Pancreas (tissue), 10 donors: ENCODE measurements at places on chromosomes 1 and 21.

DNA sequence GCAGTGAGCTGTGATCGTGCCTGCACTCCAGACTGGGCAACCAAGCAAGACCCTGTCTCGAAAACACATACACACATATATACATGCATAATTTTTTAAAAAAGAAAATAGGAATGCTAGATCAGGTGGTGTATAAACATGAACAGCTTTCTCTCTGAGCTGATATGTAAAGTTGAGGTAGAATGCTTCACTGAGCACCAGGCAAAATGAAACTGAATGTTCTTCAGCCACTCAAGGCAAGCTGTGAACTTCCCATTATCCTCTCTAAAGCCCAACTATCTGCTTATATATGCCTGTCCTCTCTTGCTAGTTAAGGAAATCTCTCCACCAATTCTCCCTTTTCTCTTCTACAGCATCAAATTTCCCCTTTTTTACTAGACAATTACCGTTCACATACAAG lies 93.0 kb downstream of the NUF2 start:
- DNase-seq, result no peak

- no peak for DNase-seq
These were observed 5.9 kb downstream of the CEP85 start for GRCh38 chr1:26239936-26240335.

GRCh38 chr1:71222668-71223067 lies 141.8 kb upstream of the ZRANB2 start:
- DNase-seq, result no peak

GRCh38 chr21:41086569-41086968 lies 81.4 kb upstream of the BACE2 start:
- no peak for DNase-seq

- peak; percentile 66 for DNase-seq
These were observed at the start of gene LRRC71 for GRCh38 chr1:156920233-156921052. TSS of gene LRRC71 (plus strand) at chr1:156920632. CDS start at chr1:156920804, 172 bp downstream.

- no peak for DNase-seq
These were observed 218.3 kb downstream of the HHIPL2 start for GRCh38 chr1:222329493-222330045.

DNA sequence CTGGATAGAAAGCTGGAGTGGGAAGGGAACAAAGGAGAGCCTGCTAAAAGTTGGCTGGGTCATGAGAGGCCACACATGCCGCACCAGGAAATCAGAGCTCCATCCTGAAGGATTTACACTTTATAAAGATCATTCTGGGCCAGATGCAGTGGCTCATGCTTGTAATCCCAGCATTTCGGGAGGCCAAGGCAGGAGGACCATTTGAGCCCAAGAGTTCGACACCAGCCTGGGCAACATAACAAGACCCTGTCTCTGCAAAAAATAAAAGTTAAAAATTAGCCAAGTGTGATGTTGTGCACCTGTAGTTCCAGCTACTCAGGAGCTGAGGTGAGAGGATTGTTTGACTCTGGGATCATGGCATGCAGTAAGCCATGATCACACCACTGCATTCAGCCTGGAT lies 28.7 kb upstream of the RASAL2 start:
- no peak for DNase-seq

- no peak for DNase-seq
These were observed 69.0 kb downstream of the PGBD5 start for GRCh38 chr1:230356869-230357794.

GRCh38 chr21:36232641-36233040 lies 76.0 kb downstream of the DOP1B start:
- DNase-seq, result peak; percentile 16

GRCh38 chr1:164912290-164912689 lies 353.3 kb downstream of the PBX1 start:
- no peak for DNase-seq

DNA sequence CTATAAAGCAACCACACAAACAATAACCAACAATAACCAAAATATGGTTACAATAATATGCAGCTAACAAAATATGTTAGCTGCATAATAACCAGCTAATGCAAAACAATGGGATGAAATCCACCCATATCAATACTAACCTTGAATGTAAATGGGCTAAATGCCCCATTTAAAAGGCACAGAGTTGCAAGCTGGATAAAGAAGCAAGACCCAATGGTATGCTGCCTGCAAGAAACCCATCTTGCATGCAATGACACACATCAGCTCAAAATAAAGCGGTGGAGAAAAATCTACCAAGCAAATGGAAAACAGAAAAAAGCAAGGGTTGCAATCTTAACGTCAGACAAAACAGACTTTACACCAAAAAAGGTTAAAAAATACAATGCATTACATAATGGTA lies 316.5 kb upstream of the NR5A2 start:
- no peak for DNase-seq

GRCh38 chr1:99438656-99439230 lies 174.5 kb downstream of the PLPPR4 start:
- no peak for DNase-seq

DNA sequence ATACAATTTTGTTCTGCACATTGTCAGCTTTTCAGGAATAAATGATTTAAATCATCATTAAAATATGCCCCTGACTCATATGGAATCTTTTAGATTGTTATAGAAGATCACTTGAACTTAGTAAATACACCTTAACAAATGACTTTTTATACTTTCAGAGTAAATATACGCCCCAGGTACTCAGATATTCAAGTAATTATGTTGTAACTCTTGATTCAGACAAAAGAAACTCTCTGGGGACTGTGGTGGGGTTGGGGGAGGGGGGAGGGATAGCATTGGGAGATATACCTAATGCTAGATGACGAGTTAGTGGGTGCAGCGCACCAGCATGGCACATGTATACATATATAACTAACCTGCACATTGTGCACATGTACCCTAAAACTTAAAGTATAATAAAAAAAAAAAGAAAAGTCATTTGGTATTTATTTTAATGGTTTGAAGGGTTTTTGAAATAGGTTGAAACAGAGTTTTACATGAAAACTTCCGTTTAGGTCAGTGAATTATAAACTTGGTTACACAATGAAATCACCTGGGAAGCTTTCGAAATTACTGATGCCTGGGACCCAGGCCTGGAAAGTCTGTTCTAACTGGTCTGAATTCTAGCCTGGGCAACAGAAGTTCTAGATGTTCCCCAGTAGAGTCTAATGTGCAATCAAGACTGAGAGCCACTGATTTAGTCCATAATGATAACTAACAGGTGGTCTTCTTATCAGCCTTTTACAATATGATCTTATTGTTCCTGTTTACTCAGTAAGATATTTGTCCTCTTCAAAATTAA lies 320.5 kb upstream of the NR5A2 start:
- DNase-seq, result no peak

DNA sequence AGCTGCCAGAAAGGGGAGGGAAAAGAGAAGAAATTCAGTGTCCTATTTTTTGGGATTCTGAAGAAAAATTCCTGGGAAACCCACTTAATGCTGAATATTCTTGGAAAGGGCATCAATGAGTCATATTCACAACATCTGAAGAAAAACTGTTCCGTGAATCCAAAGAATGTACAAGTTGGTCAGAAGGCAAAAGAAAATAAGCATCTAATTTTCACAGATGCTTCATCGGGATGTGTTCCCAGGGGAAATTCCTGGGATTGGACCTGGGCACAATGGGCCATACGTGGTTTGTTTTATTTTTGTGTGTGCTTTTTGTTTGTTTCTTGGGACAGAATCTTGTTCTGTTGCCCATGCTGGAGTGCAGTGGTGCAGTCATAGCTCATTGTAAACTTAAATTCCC lies 112.2 kb downstream of the MAP3K21 start:
- no peak for DNase-seq

GRCh38 chr1:58833166-58833565 lies 49.3 kb upstream of the JUN start:
- no peak for DNase-seq

DNA sequence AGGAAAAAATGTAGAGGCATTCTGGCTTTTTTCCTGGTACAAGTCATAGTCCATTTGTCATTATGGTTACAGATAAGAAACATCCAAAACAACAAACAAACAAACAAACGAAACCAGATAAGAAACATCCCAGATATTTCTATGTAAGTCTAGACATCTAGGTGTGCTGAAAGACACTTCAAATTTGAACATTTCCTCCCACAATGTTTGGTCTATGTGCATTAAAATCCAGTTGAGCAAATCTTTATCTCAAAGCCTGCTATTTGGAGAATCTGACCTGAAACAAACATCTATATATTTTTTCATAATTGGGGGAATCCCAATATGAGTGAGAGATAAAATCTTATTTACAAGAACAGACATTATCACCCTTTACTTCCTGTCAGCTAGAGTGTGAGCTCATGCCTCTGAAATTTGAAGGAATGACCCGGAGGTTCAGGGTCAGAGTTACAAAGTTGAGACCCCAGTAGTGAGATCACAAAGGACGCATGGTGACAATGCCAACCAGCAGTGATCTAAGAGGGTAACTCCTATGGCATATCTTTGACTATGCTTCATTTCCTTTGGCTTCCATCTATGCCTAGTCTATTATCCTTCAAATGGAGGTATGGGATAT lies 182.9 kb upstream of the ATP1B1 start:
- DNase-seq, result no peak

DNA sequence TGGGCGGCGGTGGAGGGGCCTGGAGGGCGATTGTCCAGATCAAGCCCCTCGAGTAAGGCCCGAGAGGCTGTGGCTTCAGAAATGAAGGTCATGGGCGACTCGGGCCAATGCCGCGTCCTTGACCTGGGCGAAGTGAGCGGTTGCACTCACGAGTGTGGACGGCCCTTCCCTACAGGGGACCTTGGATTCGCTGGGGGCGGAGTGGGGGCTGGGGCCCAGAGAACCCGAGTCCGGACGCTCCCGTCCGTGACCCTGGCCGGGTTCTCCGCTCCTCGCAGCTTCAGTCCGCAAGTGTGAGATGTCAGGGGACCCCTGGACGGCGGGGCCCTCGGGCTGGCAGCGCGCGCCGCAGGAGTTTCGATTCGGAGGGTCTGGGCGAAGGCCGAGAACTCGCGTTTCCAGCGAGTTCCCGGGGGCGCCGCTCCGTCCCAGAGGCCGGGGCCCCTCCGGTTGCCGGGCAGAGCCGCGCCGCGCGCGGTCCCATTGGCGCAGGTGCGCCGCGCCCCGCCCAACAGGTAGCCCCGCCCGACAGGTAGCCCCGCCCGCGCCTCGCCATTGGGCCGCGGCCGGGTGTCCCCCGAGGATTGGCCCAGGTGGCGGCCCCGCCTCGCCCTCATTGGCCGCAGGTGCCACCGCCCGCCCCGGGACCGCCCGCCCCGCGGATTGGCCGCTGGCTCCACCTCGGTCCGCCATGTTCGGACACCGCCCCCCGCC lies at the start of gene PRKCZ:
Gene PRKCZ, plus strand, starts transcription at position 694 of the 714 bp plus-strand sequence. CDS start 220 bp downstream, outside the sequence.
- peak; percentile 97 for DNase-seq
